Fibroblast of skin of left biceps (primary cell): ENCODE measurements at places on chromosomes 11 and 22.

DNA sequence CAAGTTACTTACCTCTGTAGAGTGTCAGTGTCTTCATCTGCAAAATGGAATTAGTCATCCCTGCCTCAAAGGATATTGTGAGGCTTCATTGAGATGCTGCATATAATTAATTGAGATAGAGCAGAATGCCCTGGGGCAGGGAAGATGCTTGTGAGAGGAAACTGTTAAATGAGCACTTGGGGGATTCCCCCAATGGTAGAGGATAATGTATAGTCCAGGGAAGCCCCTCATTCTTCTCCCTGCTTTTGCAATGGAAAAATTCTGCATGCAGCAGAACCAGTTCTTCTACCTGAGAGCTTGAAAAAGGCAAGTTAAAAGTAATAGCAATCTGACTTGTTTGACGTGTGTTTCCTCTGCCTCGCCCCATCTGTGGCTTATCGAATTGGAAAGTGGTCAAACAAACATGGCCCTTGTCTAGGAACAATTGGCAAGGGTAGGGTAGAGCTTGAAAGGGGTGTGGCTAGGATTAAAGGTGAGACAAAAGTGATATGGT, 90.9 kb downstream of the NAV2 start:
- no peak for DNase-seq

DNA sequence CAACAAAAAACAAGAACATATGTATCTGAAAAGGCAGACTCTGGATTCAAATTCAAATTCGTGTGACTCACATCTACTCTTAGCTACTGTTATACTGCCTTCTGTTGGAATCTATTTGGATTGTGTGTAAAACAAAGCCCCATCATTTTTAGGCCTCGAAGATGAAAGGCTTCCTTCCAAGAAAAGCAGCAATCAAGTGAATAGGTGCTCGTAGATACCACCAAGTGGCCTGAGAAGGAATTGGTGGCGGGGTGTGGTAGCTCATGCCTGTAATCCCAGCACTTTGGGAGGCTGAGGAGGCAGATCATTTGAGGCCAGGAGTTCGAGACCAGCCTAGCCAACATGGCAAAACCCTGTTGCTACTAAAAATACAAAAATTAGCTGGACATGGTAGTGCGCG, 4.2 kb downstream of the GRAMD1B start:
- DNase-seq, result no peak

GRCh38 chr11:119625206-119625978, 103.6 kb downstream of the NECTIN1 start:
- DNase-seq, result no peak

GRCh38 chr11:72091292-72091691, 10.6 kb downstream of the LRRC51 start:
- no peak for DNase-seq

DNA sequence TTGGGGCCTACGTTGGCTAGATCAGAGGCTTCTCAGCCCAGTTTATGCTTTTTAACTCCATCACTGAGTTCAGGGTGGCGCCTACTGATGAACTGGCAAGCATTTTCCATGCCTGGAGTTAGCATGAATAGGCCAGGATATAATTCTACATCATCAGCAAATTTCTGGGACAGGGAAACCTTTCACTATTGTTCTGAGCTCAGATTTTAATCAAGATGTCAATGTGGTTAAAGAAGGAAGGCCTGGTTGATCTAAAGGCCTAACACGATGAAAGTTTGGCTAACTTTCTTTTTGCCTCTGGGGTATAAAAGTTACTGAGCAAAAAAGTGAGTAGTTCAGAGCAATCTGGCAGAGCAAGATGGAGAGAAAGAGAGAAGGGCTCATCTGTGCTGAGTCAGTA, 21.7 kb upstream of the IFITM3 start:
- no peak for DNase-seq

DNA sequence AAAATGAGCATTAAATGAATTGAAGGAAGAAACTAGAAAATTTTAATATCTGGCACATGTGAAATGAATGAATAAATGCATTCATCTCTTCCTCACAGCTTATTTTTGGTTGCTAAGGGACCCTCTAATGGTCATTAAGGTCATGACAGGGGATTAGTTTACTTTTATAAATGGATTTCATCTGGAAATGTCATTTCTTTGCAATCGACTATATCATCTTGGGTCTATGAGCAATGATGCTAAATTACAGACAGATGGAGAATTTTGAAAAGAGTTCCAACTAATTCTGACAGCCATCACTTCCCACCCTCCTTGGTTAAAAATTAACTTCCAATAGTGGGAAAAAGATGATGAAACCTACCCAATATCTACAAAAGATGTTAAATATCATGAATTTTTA, 98.0 kb downstream of the KIF18A start:
- peak; percentile 36 for DNase-seq

DNA sequence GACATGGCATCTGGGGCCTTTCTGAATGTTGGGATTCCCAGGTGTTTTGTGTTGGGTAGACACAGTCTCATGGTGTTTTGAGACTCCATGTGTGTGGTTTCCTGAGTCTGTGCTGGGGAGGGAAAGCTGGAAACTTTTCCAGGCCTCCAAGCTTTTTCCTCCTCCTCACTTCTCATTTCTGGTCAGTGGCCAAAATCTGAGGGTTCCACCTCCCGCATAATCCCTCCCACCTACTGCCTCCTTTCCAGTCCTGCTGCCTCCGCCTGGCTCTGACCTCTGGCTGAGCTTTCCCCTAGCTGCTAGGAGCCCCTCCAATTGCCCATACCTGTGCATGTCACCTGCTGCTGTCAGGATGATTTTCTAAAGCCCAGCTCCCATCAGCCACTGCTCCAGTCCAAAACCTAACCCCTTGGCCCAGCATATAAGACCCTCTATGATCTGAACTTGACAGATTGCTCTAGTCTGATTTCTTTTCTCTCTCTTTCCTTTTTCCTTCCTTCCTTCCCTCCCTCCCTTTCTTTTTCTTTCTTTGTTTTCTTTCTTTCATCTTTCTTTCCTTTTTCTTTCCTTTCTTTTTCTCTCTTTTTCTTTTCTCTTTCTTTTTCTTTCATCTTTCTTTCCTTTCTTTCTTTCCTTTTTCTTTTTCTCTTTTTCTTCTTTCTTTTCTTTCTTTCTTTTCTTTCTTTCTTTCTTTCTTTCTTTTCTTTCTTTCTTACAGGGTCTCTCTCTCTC, 51.4 kb upstream of the NECTIN1 start:
- DNase-seq, result no peak

- DNase-seq, result no peak
Observed at GRCh38 chr11:71443736-71444445, 4.3 kb downstream of the DHCR7 start.

DNA sequence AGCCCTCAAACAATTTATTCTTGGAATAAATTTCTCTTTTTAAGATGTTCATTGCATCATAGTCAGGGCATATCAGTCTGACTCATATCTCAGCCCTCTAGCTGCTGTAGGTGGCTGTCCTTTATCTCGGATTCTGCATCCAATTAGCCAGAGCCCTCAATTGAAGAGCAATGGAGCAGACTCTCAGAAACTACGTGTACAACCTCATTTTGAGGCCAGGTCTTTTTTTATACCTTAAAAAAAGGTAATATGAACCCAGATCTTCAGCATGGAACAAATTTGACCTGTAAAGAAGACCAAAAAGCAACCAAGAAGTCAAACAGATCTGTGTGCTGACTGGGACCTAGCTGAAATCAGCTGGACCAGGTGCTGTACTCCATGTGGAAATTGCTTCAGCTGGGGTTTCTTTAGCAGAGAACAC, 8.7 kb downstream of the OR52A5 start:
- no peak for DNase-seq

DNA sequence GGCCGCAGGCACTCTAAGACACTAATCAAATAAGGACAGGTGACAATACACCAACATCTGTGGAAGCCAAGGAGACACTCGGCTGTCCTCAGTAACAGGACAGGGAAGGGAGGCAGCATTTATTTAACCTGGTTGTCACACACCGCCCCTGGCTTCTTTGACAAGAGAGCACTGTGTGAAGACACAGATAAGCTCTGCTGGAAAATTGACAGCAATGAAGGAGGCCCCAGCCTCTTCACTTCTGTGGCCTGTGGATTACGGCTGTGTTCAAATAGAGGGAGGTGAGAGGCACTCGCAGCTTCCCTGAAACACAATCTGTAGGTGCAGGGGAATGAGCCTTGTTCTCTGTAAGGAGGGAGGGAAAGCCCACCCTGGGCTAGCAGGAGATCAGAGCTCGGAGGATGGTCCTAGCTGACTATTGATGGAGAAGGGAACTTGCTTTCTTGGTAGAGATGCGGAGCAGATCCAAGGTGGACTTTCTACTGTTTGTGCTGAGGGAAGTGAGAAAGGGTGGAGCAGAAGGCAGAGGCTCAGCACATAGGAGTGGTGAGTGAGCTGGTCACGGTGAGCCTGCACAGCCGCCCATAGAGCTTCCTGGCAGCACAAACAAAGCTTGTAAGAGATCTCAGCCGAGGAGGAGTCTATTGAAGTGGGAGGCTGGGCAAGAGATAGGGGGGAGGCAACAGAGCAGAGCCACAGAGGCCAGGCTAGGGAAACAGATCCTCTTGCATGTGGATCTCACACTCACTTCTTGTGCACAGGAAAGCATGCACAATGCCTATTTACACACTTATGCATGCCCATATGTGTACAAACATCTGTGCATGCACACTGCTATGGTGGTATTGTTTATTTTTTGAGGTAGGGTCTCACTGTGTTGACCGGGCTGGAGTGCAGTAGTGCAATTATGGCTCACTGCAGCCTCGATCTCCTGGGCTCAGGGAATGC, 114.6 kb upstream of the THY1 start:
- no peak for DNase-seq

DNA sequence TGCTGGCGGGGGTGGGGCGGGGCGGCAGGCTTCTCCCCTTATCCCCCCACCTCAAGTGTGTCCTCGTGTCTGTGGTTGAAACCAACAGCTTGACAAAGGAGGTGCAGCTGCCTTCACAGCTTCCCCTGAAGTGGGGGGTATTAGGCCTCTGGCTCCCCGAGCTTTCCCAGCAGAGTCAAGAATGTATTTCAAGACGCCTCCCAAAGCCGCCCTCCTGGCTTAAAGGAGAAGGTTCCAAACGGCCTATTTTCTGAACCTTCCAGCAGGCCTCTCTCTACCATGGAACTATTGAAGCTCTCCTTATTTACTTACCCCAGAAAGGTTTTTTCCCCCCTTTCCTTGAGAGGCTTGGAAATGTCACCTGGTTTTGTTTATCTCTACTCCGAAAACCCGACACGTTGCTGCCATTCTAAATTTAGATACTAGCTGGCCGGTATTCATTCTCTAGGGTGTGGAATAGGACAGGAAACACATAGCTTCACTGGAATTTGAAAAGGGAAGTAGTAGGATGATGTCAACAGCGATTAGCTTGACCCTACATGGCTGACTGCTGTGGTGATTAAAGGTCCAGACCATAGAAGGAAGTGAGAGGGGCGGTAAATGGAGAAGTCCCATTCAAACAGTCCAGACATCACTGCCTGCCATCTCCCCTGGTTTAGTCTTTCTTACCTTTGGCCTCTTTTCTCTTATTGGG, 671 bp upstream of the PICALM start:
- DNase-seq, result peak; percentile 92

DNA sequence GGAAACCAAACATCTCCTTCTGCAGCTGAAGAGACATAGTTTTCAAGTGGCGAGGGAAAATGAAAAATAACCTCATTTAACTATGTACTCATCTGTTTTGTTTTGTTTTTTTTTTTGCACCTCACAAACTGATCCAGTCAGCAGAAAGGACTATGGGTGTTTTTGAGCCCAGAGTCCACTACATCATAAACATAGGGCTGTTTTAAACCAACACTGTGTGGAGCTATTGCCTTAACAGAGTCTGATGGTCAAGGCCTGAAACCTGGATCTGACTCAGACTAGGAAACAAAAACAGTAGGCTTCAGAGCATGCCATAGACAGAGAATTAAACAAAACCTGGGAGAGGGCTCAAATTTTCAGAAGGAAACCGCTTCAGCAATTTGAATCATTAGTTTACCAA, 99.3 kb upstream of the FSHB start:
- no peak for DNase-seq
